ENCODE measurements at places on chromosomes 12 and 14.

- no peak for DNase-seq
Measured at GRCh38 chr12:50727466-50727865, 36.4 kb upstream of the ATF1 start.

GRCh38 chr12:130929363-130929762, 24.3 kb upstream of the ADGRD1 start:
- DNase-seq: no peak

DNA sequence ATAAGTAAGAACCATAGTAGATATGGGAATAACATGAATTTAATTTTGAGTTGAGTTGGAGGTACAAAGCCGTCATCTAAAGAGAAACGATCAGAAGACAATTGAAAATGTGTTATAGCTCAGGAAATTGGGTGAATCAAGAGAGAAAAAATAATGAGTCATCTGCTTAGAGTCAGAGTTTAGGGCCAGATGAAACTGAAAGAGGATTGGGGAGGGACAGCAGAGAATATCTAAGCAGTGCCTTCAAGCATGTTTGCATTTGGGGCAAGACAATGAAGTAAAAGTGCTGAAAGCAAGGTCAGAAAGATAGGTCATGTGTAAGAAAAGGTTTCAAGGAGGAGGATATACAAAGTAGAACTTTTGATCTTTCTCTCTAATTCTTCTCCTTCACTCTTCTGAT, 49.4 kb downstream of the SLC15A5 start:
- no peak for DNase-seq

GRCh38 chr12:3077572-3078081, 448 bp downstream of the TSPAN9 start:
- DNase-seq: no peak

GRCh38 chr12:71665090-71665463, 976 bp downstream of the THAP2 start:
- no peak for DNase-seq

DNA sequence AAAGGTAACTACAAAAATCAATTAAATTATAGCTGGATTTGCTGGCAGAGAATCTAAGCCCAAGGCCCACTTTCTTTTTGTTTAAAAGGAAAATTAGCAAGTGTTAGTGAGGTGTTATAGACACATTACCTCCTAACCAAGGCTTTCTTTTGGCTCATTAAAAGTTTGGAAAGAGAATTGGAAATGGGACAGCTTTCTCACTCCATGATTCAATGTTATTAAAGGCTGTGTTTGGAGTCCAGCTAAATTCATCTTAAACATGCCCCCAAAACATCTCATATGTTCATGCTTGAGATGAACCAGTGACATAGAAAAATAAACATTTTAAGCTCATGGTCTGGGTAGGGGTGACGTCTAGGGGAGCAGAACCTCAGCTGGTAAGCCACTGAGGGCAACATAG, 13.4 kb upstream of the PGF start:
- no peak for DNase-seq
